Stimulated activated CD8-positive, alpha-beta memory T cell treated with anti-CD3 and anti-CD28 coated beads, Interleukin-15, amount 100 ng/mL, for 4 hours (primary cell): ENCODE measurements at places on chromosomes 16 and 17.

DNA sequence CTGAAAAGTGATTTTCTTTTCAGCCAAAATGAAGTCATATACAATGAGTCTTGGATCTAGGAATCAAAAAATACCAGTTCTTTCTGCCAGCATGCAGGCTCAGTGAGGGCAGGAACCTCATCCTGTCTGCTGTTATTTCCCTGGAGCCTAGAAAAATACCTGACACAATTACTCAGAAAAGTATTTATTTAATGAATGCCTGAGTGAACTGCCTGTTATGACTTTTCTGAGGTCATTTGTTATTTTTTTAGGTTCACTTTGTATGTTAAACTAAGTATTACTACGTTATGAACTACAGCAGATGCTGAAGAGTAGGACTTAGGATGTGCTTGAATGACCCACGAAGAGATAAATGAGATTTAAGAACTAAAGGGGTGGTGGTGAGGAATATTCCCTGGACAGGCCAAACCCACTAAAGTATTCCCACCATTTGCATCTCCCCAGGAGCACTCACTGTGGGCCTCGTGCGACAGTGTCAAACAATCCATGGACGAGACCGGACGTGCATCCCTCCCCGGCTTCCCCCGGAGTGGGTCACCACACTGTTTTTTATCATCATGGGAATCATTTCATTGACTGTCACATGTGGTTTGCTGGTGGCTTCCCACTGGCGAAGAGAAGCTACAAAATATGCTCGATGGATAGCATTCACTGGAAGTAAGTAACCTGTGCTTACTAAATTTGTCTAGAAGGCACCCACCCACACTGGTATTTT lies 17.1 kb upstream of the VWA3A start:
- no peak for DNase-seq

GRCh38 chr16:89785523-89786155 lies 30.8 kb downstream of the FANCA start:
- no peak for DNase-seq

DNA sequence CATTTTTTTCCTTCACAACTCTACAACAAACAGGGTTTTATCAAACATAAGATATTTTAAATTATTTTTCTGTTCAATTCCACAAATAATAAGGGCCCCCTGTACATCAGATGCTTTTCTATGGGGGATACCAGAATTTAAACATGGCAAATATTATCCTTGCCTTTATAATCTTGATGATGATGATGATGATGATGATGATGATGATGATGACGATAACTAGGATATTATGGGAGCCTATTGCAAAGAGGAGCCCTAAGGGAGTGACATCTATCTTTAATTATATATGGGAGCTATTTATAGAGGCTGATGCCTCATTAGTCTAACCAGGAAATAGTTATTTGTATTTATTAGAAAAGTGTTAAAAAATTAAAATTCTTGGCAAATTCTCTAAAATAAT lies 6.8 kb downstream of the MEIOC start:
- no peak for DNase-seq

GRCh38 chr17:1779571-1780131 lies 17.8 kb downstream of the SERPINF1 start:
- no peak for DNase-seq
